Vein endothelial cell (primary cell): ENCODE measurements at places on chromosomes 6 and 20. TPM values are rescaled to one million over a fixed set of nuclear protein-coding genes. Genes with fewer than 3 reads are reported as not detected.

The CAPN11 gene
- 0.65 and 1.1 TPM in 2 replicates for total RNA-seq

The CST1 gene
- total RNA-seq, result 4.2 TPM in 1 of 2 replicates, not detected in the other

The MAPK13 gene
- total RNA-seq, result 3.3 and 4.9 TPM in 2 replicates

The C20orf144 gene
- total RNA-seq, result under 0.01 and 0.10 TPM in 2 replicates

The CLPSL1 gene
- total RNA-seq, result not detected in 2 replicates

The LINC00237 gene
- not detected in 2 replicates for total RNA-seq

The ATAT1 gene
- total RNA-seq, result 4.6 and 6.8 TPM in 2 replicates

The CNBD2 gene
- 2.7 and 3.6 TPM in 2 replicates for total RNA-seq

The TNFRSF21 gene
- total RNA-seq, result 88.1 and 150 TPM in 2 replicates

The WFDC5 gene
- total RNA-seq, result not detected in 2 replicates

The RBPJL gene
- not detected in 2 replicates for total RNA-seq

The SAMD5 gene
- total RNA-seq, result 1.3 and 8.8 TPM in 2 replicates

The ARHGAP40 gene
- total RNA-seq, result under 0.01 and 0.10 TPM in 2 replicates

The KHDC1L gene
- not detected in 2 replicates for total RNA-seq

The ALDH8A1 gene
- total RNA-seq, result 0.48 TPM in 1 of 2 replicates, not detected in the other

The SLC26A8 gene
- 0.38 TPM in 1 of 2 replicates, not detected in the other for total RNA-seq

The PDYN gene
- total RNA-seq, result not detected in 2 replicates

The SRC gene
- total RNA-seq, result 19.6 and 20.6 TPM in 2 replicates

The VGLL2 gene
- not detected in 2 replicates for total RNA-seq

The PGC gene
- not detected in 2 replicates for total RNA-seq

The PPP1R16B gene
- 169 and 210 TPM in 2 replicates for total RNA-seq

The SLC13A3 gene
- under 0.01 and 0.65 TPM in 2 replicates for total RNA-seq

The GABRR1 gene
- 0.10 TPM in 1 of 2 replicates, not detected in the other for total RNA-seq

The BPIFB2 gene
- total RNA-seq, result not detected in 2 replicates

The RALGAPB gene
- total RNA-seq, result 44.7 and 59.0 TPM in 2 replicates

The SLC2A10 gene
- 7.5 and 8.8 TPM in 2 replicates for total RNA-seq

The HLA-A gene
- 216 and 332 TPM in 2 replicates for total RNA-seq

The FAXC gene
- total RNA-seq, result 0.19 and 0.65 TPM in 2 replicates

The RUNX2 gene
- under 0.01 and 0.33 TPM in 2 replicates for total RNA-seq

The PPP1R10 gene
- total RNA-seq, result 41.1 and 44.7 TPM in 2 replicates
